ENCODE measurements at places on chromosomes 7 and 10.

DNA sequence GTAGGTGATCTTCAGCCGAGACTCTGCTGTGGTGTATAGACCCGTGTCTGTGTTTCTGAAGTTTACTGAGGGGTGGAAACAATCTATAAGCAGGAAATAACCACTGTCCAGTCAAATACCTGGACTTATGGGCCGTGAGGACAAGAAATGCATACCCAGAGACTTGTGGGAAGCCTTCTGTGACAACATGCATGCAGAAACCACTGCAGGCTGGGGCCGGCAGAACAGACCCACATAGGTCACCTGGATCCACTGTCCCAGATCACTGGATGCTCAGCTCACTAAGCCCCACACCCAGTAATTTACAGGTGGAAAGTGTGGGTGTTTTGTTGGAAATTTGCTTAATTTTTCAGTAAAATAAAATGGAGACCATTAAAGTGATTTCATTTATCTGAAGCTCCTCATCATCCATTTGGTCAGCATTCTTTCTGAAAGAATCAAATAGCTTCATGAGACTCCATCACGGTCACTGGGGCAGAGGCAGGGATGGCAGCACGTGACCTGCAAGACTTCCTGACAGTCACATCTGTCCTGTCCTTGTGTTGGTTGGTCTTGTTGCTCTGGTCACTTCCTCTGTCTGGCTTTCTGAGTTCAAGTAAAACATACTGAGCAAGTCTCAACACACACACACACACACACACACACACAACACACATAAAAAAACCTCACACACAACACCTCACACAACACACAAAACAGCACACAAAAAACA is 108.3 kb downstream of the TNS3 start:
- H3K4me1 ChIP-seq = no peaks in the 10 kb centered on the region
- no peaks in the 10 kb centered on the region for H3K27me3 ChIP-seq
- no peak overlapping the region for H3K4me3 ChIP-seq
- no peaks in the 10 kb centered on the region for H3K36me3 ChIP-seq

DNA sequence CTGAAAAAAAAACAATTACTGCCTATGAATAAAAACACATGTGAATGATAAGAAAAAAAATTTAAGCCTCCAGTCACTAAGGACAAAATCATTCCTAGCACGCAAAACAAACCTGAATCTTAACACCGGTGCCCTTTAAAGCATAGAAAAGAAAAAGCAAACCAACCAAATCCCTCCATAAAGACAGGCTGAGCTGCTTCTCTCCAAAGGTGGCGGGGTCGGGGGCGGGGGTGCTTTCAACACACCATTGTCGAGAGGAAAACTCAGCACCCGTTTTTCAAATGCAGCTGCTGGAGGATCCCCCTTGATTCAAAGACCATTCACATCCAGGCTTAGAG is 1.4 kb downstream of the ST8SIA6 start:
- peak overlapping the region; percentile 93 for H3K4me3 ChIP-seq

DNA sequence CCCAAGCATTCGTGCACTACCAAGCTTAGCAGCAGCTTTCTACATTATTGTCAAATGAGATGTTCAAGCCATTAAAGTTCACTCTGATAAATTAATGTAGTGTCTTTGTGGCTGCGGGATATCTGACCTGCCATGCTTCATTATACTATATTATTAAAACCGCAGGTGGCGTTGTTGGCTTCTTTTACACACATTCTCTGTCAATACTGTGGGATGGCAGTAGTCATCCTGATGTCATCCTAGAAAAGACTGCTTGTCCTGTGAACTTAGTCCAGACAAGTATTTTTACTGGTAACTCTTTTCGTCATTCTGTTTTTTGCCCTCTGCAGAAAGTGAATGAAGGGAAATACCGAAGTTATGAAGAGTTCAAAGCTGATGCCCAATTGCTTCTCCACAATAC is 103.9 kb downstream of the ZMYND11 start:
- no peak overlapping the region for H3K4me3 ChIP-seq
- no peak overlapping the region for H3K27ac ChIP-seq
- no peak for DNase-seq
- H3K27me3 ChIP-seq = no peaks in the 10 kb centered on the region

GRCh38 chr10:112173206-112173605 is 10.4 kb downstream of the GPAM start:
- no peak overlapping the region for H3K27ac ChIP-seq
- H3K27me3 ChIP-seq = no peaks in the 10 kb centered on the region
- DNase-seq = no peak

- H3K36me3 ChIP-seq = peaks cover 6% of the 10 kb centered on the region
- peaks cover 7% of the 10 kb centered on the region for H3K4me1 ChIP-seq
- DNase-seq = no peak
- no peak overlapping the region for H3K27ac ChIP-seq
- peaks cover 49% of the 10 kb centered on the region for H3K27me3 ChIP-seq
Observed at GRCh38 chr10:79898597-79899325, 50.1 kb downstream of the SFTPD start.

DNA sequence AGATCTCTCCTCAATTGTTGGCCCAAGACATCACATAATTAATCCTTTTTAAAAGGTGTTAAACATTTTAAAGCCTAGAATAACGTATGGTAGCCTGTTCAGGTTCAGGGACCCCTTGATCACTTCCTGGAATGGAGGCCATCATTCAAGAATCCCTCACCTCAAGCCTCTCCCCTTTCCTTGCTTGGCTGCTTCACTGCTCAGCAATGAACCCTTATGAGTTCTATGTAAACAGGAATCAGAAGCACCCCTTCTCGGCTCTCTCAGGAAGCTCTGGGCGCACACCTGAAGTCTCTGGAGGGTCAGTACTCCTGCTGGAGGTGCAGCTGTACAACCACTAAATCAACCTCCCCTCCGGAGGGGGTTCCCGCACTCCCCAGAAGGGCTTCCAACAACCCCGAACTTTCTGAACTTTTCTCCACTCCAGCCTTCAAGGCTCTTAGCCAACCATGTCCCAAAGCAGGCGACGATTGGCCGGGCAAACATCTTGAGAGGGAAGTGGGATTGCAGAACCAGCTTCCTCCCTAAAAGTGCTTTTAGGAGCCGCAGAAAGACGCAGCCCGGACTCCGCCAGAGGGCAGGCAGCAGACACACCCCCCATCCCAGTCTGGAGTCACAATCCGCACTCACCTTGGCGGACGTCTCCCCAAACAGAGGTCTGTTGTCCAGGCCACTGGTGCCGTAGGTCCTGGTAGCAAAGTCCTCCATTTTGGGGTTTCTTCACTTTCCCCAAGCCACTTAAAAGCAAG is 562 bp downstream of the TMEM243 start:
- peak overlapping the region; percentile 99 for H3K4me3 ChIP-seq
- peak; percentile 35 for DNase-seq
- peak overlapping the region; percentile 99 for H3K27ac ChIP-seq
- peaks cover 44% of the 10 kb centered on the region for H3K4me1 ChIP-seq

DNA sequence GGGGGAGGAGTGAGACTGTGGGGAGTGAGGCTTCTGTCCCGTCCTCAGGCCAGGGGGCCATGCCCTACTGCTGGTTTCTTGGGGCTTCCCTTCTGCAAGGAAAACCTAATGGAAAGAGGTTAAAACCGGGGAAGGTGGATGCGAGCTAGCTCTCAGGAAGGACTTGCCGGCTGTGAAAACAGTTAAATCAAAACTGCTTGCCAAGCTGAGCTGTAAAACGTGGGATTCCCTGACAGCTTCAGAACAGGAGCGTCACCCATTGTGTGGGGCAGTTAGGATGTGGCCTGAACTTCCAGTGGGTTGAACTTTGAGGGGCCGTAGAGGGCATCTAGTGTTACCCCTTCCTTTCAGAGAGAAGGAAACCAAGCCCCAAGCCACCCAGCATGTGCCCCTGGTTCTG is 13.1 kb downstream of the TSPAN15 start:
- peak overlapping the region; percentile 92 for H3K27ac ChIP-seq
- no peak overlapping the region for H3K4me3 ChIP-seq
- DNase-seq = no peak
- H3K27me3 ChIP-seq = no peaks in the 10 kb centered on the region
- H3K4me1 ChIP-seq = peaks cover 55% of the 10 kb centered on the region

GRCh38 chr10:283140-283479 is 147.9 kb downstream of the ZMYND11 start:
- peaks cover 4% of the 10 kb centered on the region for H3K36me3 ChIP-seq
- DNase-seq = no peak

DNA sequence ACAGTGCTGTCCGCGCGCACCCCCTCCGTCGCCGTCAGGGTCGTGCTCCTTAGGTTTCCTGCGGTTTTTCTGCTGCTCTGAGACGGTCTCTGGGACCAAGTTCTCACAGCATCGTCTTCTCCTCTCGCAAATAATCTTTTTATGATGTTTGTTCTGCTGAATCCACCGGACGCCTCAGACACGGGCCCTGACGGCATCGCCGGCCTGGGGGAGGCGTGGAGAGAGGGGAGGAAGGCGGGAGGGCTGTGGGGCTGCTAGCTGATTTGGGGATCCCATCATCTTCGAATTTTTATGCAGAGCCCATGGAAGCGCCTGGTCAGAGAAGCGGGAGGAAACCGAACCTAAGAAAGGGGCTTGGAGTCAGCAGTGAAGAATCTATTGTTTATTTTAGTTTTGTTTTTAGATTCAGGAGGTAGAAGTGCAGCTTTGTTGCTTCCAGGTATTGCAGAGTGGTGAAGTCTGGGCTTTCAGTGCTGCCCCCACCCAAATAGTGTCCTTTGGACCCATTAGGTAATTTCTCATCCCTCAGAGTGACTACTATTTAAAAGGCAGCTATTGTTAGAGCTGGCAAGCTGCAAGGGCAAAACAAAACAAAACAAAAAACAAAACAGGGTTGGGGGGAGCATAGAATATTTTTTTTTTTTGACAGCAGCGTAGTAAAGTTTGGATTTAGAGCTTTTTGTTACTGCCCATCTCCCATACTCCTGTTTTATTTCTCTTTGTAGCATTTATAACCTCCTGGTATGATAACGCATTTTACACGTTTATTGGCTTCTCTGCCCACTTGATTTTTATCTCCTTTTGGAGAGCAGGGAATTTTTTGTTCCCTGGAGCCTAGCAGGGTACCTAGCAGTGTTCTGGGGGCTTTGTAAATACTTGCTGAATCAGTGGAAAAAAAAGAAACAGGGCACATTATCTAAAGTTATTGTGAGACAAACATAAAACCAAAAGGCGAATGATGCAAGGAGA is 92.6 kb downstream of the SPAG6 start:
- H3K4me3 ChIP-seq = peak overlapping the region; percentile 93
- no peaks in the 10 kb centered on the region for H3K27me3 ChIP-seq
- H3K4me1 ChIP-seq = peaks cover 23% of the 10 kb centered on the region
- peak; percentile 19 for DNase-seq
- peaks cover 2% of the 10 kb centered on the region for H3K36me3 ChIP-seq
- H3K27ac ChIP-seq = peak overlapping the region; percentile 98

- peaks cover 30% of the 10 kb centered on the region for H3K4me1 ChIP-seq
- DNase-seq = no peak
- peak overlapping the region; percentile 21 for H3K4me3 ChIP-seq
- H3K27ac ChIP-seq = peak overlapping the region; percentile 74
Observed at GRCh38 chr7:158802535-158803366, 26.6 kb downstream of the ESYT2 start.
